ENCODE measurements at places on chromosomes 1 and 21. TPM values are rescaled to one million over a fixed set of nuclear protein-coding genes. Genes with fewer than 3 reads are reported as not detected.

The ARHGEF16 gene
- polyA plus RNA-seq = 0.35 TPM

The MAEL gene
- polyA plus RNA-seq = 0.36 TPM

The EPHA2 gene
- polyA plus RNA-seq = 8.2 TPM

The RGSL1 gene
- not detected for polyA plus RNA-seq

The SPRR4 gene
- polyA plus RNA-seq = not detected

The CRYBG2 gene
- polyA plus RNA-seq = not detected

DNA sequence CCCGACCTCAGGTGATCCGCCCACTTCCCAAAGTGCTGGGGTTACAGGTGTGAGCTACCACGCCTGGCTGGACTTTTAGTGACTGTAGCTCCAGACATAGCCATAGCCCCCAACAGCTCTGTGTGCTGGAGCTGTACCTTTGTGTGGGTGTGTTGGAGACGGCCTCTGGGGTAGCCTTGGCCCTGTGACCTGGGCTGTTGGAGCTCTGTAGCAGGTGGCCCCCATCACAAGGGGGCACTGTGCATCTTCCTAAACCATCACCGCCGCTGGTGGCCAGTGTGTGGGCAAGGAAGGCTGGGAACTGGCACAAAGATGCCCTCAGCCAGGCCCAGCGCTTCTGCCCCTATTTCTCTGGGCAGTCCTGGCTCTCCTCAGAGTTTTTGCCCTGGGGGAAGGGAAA is 38.4 kb upstream of the FOXO6 start:
- DNase-seq = no peak

DNA sequence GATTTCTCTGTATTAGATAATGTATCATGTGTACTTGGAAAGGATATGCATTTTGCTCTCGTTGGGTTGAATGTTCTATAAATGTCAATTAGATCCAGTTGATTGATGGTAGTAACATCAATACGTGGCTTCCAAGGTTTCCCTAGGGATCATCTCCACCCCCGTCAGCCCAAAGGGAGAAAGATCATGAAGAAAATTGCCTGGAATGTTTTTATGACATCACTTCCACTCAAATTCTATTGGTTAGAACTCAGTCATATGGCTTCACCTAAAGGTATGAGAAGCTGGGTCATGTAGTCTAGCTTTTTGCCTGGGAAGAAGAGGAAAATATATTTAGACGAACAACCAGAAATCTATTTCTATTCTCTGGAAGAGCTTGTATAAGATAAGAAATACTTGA is at the start of gene C1orf185:
Gene C1orf185 (plus strand): TSS at position 253 of the 400 bp plus-strand sequence. CDS start 6 bp downstream, at position 259.
- no peak for DNase-seq

DNA sequence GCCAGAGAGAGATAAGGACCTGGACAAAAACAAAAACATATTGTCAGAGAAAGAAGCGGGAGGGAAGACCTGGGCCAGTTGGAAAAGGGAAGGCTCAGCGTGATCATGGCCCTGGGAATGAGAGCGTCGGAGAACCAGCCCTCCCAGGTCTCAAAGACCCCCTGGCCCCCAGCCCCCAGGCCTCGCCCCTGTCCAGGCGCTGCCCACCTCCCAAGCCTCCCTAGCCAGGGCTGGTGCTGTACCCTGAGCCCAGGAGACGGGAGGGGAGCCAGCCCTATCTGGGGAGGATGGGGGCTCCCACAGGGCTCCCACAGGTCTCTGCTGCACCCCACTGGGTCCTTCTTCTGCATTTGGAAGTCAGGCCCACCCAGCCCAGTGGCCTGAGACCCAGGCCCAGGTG is 15.1 kb downstream of the CHD5 start:
- DNase-seq = no peak

- no peak for DNase-seq
These were observed 13.3 kb upstream of the MTF1 start for GRCh38 chr1:37872692-37873091.

DNA sequence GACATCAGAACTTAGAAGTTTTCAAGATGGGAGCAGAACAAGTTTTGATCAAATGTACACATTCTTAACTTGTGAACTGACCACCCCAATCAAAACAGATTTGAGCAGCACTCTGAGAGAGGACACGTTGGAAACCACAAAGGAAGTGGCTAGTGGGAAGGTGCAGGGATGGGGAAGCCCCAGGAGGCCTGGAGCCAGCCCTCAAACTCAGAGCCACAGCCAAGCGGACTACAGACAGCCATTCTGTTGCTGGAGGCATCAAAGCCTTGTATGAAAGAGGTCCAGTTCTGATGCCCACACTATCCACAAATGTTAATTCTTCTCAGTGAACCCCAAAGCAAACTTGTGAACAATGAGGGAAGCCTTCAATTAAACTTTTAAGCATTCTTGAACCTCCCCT is 143.6 kb upstream of the RAB4A start:
- DNase-seq = no peak

- no peak for DNase-seq
These were observed 83.4 kb downstream of the ASH1L start for GRCh38 chr1:155479205-155479604.

- peak; percentile 74 for DNase-seq
These were observed 567.6 kb downstream of the MRPL39 start for GRCh38 chr21:25039461-25040380.

DNA sequence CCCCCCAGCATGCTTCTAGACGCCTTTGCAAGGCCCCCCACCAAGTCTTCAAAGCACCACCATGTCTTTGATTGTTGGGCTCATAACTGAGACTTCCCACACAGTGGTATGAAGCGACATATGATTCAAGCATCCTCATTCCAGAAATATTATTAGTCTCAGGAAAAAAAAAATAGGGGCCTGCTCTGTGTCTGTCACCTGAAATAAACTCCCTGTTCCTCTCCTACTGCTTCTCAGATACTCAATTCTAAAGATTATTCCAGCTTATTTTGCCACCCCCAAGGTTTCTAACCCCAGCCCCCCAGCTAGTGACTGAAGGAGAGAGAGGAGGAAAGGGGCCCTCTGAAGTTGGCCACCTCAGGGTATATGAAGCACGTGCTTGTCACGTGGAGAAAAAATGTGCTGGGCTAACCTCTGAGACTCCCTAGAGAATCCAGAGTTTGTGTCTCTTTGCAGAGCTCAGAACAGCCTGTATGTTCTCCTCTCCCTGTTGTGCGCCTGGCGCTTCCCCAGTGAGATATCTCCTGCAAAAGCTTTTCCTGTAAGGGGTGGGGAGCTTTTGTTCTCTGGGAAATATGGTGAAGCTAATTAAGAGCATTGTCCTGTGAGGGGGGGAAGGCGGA is 35.9 kb upstream of the RASAL2 start:
- peak; percentile 82 for DNase-seq

DNA sequence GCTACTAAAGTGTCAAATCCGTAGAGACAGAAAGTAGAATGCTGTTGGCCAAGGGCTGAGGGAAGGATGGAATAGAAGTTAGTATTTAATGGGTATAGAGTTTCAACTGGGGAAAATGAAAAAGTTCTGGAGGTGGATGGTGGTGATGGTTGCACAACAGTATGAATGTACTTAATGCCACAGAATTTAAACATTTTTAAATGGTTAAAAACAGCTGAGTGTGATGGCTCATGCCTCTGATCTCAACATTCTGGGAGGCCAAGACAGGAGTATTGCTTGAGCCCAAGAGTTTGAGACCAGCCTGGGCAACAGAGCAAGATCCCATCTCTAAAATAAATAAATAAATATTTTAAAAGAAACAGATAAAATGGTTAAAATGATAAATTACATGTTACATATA is 44.5 kb downstream of the PIK3R3 start:
- no peak for DNase-seq

GRCh38 chr1:232430467-232430866 is 199.5 kb downstream of the SIPA1L2 start:
- DNase-seq = no peak

- no peak for DNase-seq
These were observed 33.4 kb downstream of the SH3BP5L start for GRCh38 chr1:248792342-248792741.

DNA sequence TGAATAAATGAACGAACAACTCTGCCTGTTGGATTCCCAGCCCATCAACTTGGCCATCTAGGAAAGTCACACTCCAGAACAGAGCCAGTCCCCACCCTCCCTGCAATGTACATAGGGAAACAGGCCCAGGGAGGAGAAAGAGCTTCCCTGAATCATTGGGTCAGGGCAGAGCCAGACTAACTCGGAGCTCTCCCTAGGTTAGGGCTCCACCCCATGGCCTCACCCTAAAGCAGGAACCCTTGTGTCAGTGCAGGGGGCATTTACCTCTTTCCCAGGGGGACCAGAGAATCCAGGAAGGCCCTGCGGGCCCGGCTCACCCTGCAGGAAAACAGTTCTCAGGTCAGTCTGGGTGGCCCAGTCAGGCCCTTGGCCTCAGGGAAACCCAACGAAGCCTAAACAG is 11.6 kb downstream of the COL9A2 start:
- no peak for DNase-seq

- DNase-seq = no peak
These were observed 19.2 kb downstream of the EFCAB14 start for GRCh38 chr1:46699666-46700065.

GRCh38 chr1:167056529-167057231 is 33.5 kb downstream of the GPA33 start:
- DNase-seq = no peak

GRCh38 chr21:33125680-33126375 is 55.9 kb downstream of the OLIG1 start:
- no peak for DNase-seq

DNA sequence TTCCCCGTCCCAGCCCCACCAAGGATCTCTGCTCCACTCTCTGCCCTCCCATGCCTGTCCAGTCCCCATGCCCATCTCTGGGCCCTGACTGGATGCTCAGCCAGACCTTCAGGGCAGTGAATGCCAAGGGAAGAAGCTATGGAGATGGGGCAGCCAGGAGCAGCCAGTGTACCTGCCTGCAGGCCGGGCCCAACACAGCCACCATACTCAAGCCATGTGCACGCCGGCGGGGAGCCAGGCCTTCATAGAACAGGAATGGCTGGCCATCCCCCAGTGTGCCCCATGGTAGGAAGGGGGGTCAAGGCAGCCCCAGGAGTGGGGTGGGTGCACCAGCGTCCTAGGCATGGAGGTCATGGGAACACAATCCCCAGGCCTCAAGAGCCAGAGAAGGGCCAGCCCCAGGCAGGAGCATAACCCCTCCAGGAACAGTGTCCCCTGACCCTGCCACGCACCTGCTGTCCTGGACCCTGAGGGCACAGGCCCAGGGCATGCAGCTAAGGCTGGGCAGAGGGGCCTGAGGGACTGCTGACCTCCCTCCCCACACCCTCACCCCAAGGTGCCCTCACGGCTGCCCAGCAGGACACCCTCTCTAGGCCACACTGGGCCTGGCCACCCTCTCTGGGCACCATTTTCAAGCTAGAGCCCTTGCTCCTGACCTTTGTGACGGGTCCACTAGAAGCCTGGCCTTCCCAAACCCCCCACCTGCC is 20.3 kb upstream of the ARF1 start:
- DNase-seq = no peak

- DNase-seq = no peak
These were observed 11.8 kb downstream of the IER5 start for GRCh38 chr1:181100015-181100905.

GRCh38 chr1:226482975-226483700 is 65.4 kb upstream of the STUM start:
- DNase-seq = no peak

Measured in muscle of back (tissue), 13 donors.